ENCODE measurements at places on chromosomes 3 and 15.

- peak; percentile 33 for DNase-seq
Observed at GRCh38 chr3:56064684-56065083, 403.6 kb downstream of the ERC2 start.

DNA sequence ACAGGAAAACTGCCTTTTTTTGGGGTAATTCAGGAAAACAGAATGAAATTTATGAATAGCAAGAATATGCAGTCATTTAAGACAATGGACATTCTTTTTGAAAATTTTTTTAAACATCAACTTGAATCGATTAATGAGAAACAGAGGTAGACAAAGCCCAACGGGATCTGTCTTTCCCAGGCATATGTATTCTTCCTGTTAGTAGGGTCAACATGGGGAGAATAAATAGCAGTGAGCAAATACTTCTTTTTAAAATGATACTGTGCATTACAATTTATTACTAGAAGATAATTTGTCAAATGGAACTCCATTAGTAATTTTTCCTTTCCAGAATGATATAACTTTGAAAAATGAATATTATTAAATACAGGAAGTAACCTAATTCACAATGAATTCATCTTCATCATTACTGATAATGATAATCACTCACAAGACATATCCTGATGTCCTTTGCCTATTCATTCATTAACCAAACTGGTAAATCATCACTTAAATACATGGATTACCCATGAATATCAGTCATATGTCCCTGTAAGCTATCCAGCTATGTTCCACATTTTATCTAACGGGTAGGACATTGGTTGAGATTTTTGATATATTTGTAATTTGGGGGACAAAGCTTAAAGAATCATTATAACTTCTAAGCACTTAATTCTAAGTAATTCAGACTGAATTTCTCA is 209.2 kb upstream of the CDIN1 start:
- no peak for DNase-seq

GRCh38 chr3:157606852-157607197 is 103.6 kb upstream of the VEPH1 start:
- DNase-seq = no peak

GRCh38 chr3:190385731-190386688 is 2.0 kb upstream of the CLDN16 start:
- DNase-seq = peak; percentile 81

DNA sequence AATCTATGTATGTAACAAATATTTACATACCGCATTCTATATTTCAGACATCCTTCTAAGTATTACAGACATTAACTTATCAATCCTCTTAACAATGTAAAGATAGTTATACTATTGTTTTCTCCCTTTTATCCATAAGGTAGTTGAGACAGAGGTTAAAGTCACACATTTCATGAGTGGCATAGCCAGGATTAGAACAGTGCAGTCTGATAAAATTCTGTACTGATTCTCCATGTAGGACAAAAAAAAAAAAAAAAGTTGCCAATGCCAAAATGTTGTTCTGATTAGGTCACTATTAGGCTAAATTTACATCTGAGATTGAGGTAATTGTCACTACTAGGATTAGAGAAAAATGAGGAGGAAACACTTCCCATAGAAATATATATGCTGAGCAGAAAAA is 629.2 kb downstream of the OTOL1 start:
- DNase-seq = no peak

GRCh38 chr15:76285241-76285825 is 25.9 kb downstream of the ETFA start:
- DNase-seq = peak; percentile 56

- peak; percentile 38 for DNase-seq
Observed at GRCh38 chr3:197298945-197299854, 788 bp upstream of the DLG1 start.

DNA sequence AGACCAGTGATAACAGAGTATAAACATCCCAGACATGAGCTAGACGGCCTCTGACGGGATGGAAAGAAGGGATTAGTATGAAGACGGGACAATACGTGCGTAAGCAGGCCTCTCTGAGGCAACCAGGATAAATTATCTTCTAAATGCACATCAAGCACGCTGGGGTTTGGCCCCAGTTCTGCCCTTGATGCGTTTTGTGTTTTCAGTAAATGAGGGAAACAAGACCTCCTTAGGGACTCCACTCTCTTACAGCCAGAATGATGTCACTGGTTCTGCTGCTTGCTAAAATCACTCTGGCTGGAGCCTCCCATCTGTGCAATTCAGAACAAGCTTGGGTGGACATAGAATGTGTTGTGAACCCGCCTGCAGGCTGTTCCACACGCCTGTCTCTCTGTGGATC is 156.0 kb upstream of the MCTP2 start:
- DNase-seq = no peak

Measured in RKO (cell line).